NCI-H2081 (cell line): ENCODE measurements at places on chromosomes 4 and X.
A peak's percentile ranks its signal among the peaks of the same experiment; 100 is the strongest.

GRCh38 chr4:33160126-33160525 lies 2440.0 kb downstream of the PCDH7 start:
- DNase-seq: peak; percentile 67

DNA sequence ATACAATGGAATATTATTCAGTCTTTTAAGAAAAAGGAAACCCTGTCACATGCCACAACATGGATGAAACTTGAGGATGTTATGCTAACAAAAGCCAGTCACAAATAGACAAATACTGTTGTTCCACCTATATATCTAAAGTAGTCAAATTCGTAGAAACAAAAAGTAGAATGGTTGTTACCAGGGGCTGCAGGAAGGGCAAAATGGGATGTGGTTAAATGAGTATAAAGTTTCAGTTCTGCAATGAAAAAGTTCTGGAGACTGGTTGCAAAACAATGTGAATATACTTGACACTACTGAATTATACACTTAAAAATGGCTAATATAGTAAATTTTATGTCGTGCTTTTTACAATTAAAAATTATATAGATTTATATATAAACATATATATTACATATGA lies 12.2 kb downstream of the SPOCK3 start:
- DNase-seq: no peak

GRCh38 chrX:20459410-20460350 lies 193.0 kb upstream of the RPS6KA3 start:
- no peak for DNase-seq

DNA sequence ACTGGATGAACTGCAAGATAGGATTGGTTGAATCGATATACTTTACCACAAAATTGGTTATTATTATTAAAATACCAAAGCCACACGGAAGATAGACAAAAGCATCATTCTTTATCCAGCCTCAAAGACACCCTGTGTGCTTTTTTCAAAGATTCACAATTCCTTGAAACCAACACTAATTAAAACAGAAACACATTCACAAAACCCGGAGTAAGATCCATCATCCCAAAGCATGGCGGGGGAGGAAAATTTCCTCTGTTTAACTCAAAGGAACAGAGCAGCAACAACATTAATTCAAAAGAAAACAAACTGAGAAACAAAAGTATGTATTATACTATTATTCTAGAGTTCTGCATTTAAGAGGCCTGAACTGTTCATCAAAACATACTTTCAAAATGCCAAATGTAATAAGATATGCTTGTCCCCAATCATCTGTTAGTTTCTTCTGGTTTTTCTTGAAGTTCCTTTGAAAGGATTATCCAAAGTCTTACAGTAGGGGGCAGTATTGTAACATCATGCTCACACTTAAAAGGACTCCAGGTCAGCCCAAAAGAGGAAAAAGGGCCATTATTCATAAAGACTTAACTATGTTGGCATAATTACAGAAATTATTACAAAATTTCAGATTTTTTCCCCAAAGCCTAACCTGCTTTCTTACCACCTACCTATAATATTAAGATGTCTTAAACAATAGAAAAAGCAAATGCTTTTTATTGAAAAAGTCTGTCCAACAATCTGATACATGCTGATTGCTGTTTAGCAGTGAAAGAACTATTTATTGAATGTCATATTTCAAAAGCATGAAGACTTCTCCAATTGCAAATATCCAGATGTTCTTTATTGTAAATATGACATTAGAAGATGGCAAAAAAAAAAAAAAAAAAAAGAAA lies 168.7 kb downstream of the SCFD2 start:
- DNase-seq: peak; percentile 70

GRCh38 chrX:95505721-95506120 lies 1178.9 kb upstream of the DIAPH2 start:
- peak; percentile 40 for DNase-seq

DNA sequence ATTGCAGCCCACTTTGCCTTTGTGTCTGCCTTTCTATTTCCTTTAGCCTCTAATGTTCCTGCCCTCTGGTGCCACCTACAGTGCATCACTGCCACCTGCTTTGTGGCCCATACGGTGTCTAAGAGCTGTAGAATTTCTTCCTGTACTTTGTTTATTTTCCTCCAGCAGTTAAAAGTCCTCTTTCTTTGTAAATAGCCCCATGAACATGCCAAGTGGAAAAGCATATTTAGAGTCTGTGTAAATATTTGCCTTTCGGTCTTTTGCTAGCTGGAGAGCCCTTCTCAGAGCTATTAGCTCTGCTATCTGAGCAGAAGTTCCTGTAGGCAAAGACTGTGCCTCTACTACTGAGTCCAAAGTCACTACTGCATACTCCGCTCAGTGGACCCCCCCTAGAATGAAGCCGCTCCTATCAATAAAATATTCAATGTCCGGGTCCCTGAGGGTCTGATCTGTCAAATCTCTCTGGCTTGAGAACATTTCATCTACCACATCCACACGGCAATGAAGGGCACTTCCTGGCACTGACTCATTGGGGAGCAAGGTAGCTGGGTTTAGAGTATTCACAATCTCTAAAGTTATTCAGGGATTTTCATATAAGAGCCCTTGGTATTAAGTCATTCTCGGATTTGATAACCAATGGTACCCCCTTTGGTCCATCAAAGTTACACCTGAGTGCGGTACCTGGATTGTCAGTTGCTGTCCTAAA lies 36.3 kb downstream of the SULT1E1 start:
- DNase-seq: peak; percentile 45

GRCh38 chr4:1767061-1767769 lies 25.9 kb upstream of the FGFR3 start:
- peak; percentile 8 for DNase-seq

GRCh38 chr4:112736718-112737135 lies 99.8 kb downstream of the LARP7 start:
- DNase-seq: no peak

- peak; percentile 54 for DNase-seq
These were observed 69.8 kb downstream of the DTHD1 start for GRCh38 chr4:36351082-36351666.

DNA sequence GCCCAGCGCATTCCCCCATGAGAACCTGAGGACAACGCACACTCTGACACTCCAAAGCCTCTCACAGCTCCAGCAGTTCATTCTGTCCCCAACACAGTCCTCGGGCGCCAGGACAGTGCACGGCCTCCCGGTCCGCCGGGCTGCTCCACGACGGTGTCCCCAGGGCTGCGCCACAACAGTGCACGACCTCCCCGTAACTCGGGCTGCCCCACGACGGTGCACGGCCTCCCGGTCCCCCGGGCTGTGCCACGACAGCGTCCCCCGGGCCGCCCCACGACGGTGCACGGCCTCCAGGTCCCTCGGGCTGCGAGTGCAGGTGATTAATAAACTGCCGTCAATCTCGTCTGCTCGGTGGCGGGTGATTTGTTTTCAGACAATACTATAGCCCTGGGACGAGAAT lies 585.1 kb upstream of the FRG1 start:
- no peak for DNase-seq

DNA sequence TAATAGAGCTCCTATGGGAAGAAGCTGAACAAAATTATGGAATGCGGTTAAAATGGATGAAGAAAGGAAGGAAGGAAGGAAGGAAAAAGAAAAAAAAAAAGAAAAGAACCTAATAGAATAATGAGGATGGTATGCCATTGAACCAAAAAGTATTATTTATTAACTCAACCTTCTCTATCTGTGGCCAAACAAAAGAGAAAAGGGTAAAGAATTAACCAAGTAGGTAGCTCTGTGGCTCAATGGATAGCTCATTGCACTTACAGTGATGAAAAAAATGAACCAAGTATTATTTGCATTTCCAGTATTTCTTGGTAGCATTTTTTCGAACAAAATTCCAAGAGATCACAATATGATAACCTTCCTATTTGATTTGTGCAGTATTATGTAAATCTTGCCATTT lies 56.9 kb upstream of the SLC39A8 start:
- no peak for DNase-seq

DNA sequence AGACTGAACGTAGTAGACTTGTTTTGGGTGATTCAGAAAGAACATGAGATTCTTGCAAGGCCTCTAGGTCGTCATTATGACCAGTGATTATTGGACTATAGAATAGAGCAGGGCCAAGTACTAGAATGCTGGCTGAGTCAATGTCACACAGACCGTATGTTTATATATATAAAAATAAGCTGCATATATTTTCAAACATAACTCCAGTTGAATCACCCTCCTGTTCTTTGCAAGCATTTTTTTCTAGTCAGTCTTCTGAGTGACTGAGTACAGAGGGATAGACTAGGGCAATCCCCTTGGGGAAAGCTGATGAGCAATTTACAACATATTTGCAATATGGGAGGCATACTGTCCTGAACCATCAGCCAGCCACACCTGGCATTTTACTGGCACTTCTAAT lies 48.4 kb upstream of the PRPS1 start:
- no peak for DNase-seq

DNA sequence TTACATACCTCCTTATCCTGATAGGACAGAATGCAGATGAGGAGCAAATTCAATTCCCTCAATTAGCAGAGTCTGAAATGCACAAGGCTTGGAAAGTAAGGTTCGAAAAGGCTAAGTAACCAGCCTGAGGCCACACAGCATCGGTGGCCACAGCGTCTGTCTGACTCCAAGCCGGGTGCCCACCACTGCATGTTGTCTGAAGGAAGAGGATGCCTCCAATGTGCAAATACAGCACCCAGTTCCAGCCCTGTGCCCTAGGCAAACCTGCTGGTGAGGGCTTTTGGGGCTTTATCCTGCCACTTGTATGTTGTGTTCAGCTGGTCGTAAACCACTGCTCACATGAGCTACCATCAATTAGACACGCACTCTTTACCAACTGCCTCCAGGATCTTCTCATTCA lies 48.6 kb upstream of the PPP2R2C start:
- DNase-seq: no peak

DNA sequence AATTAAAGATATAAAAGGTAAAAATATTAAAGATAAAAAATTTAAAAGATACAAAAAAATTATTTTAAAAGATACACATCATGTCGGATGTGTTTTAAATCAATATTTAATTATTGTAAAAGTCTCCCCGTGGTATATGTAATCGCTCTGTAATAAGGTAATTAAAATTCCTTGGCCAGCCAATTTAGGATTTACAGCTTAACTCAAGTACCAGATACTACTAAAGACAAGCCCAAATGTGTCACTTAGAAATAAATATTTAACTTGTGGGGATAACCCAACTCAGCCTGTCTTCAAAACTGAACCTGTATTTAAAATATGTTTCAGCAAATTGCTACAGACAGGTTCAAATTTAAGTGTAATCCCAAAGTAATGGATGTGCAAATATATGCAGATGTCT lies 56.0 kb downstream of the GPR82 start:
- no peak for DNase-seq
